ENCODE measurements at places on chromosomes 16 and 17. TPM values are rescaled to one million over a fixed set of nuclear protein-coding genes. Genes with fewer than 3 reads are reported as not detected.

C17orf100 gene
- polyA plus RNA-seq: 2.6 TPM

KRTAP9-8 gene
- not detected for polyA plus RNA-seq

CUEDC1 gene
- 6.7 TPM for polyA plus RNA-seq

TBC1D3E gene
- polyA plus RNA-seq: not detected

PNMT gene
- 10.9 TPM for polyA plus RNA-seq

ASPHD1 gene
- 14.5 TPM for polyA plus RNA-seq

TEKT1 gene
- polyA plus RNA-seq: not detected

FAM171A2 gene
- 21.9 TPM for polyA plus RNA-seq

ABI3 gene
- polyA plus RNA-seq: 3.6 TPM

MPP2 gene
- 33.5 TPM for polyA plus RNA-seq

CISD3 gene
- polyA plus RNA-seq: 9.4 TPM

TAF1C gene
- 44.6 TPM for polyA plus RNA-seq

CRYBA1 gene
- not detected for polyA plus RNA-seq

KSR1 gene
- polyA plus RNA-seq: 26.8 TPM

QRICH2 gene
- 3.8 TPM for polyA plus RNA-seq

TPSD1 gene
- 0.26 TPM for polyA plus RNA-seq

KCNJ2 gene
- 0.23 TPM for polyA plus RNA-seq

TCF25 gene
- polyA plus RNA-seq: 102 TPM

TMEM94 gene
- 147 TPM for polyA plus RNA-seq

CYTH1 gene
- 12.8 TPM for polyA plus RNA-seq

DNAI2 gene
- 0.24 TPM for polyA plus RNA-seq

OR1A1 gene
- polyA plus RNA-seq: not detected

LRRC36 gene
- polyA plus RNA-seq: 0.09 TPM

RSKR gene
- 26.9 TPM for polyA plus RNA-seq

CDH15 gene
- polyA plus RNA-seq: 0.60 TPM

HBA1 gene
- 2.3 TPM for polyA plus RNA-seq

C1QL1 gene
- polyA plus RNA-seq: 16.5 TPM

ZNF624 gene
- 0.39 TPM for polyA plus RNA-seq

WRAP53 gene
- 38.4 TPM for polyA plus RNA-seq

ZP2 gene
- not detected for polyA plus RNA-seq

OR4D1 gene
- 0.39 TPM for polyA plus RNA-seq

CES5A gene
- 0.05 TPM for polyA plus RNA-seq

CSH1 gene
- 0.16 TPM for polyA plus RNA-seq

C16orf86 gene
- polyA plus RNA-seq: 1.4 TPM

KRTAP4-9 gene
- not detected for polyA plus RNA-seq

NOTUM gene
- polyA plus RNA-seq: 0.45 TPM

HOXB2 gene
- not detected for polyA plus RNA-seq

TMC8 gene
- polyA plus RNA-seq: 1.00 TPM

PPP1R1B gene
- 22.3 TPM for polyA plus RNA-seq

NME2 gene
- 795 TPM for polyA plus RNA-seq
